ENCODE measurements at places on chromosomes 7 and 10.
A peak's percentile ranks its signal among the peaks of the same experiment; 100 is the strongest.

- no peak for DNase-seq
Observed at GRCh38 chr7:30633223-30633622, 38.5 kb downstream of the GARS1 start.

- DNase-seq: peak; percentile 15
Observed at GRCh38 chr10:78717200-78717599, 351.6 kb upstream of the ZMIZ1 start.

DNA sequence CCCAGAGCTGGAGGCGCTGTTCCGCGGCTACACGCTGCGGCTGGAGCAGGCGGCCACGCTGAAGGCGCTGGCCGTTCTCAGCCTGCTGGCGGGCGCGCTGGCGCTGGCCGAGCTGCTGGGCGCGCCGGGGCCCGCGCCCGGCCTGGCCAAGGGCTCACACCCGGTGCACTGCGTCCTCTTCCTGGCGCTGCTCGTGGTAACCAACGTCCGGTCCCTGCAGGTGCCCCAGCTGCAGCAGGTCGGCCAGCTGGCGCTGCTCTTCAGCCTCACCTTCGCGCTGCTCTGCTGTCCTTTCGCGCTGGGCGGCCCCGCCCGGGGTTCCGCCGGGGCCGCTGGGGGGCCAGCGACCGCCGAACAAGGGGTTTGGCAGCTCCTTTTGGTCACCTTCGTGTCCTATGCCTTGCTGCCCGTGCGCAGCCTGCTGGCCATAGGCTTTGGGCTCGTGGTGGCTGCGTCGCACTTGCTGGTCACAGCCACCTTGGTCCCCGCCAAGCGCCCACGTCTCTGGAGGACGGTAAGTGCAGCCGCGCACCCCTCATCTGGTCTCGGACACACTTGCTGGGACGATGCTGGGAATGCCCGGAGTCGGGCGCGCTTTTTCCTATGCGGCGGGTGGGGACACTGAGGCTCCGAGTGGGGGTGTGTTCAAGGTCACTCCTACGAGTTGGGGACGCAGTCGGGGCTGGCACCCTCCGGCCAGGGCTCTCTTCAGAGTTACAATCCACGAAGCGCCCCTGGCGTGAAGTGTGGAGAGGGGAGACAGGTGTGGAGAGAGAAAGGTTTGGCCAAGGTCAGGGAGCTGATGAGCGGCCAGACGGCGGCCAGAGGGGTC is 717 bp downstream of the ADCY1 start:
- peak; percentile 16 for DNase-seq

- no peak for DNase-seq
Observed at GRCh38 chr10:43336061-43336460, 35.4 kb upstream of the FXYD4 start.

DNA sequence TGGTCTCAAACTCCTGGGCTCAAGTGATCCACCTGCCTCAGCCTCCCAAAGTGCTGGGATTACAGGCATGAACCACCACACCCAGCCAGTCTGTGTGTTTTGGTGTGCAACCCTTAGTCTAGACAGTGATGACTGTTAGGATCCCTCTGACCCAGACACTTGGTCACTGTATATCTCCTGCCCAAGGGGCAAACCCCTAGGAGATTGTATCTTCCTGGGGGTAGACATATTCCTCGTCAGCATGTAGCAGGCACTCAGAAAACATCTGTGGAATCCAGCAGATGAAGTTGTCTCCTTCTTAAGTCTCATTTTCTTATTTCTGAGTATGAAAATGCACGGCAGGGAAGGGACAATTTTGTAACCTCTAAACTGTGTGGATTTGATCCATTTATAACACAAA is 292.5 kb downstream of the GFRA1 start:
- DNase-seq: no peak

DNA sequence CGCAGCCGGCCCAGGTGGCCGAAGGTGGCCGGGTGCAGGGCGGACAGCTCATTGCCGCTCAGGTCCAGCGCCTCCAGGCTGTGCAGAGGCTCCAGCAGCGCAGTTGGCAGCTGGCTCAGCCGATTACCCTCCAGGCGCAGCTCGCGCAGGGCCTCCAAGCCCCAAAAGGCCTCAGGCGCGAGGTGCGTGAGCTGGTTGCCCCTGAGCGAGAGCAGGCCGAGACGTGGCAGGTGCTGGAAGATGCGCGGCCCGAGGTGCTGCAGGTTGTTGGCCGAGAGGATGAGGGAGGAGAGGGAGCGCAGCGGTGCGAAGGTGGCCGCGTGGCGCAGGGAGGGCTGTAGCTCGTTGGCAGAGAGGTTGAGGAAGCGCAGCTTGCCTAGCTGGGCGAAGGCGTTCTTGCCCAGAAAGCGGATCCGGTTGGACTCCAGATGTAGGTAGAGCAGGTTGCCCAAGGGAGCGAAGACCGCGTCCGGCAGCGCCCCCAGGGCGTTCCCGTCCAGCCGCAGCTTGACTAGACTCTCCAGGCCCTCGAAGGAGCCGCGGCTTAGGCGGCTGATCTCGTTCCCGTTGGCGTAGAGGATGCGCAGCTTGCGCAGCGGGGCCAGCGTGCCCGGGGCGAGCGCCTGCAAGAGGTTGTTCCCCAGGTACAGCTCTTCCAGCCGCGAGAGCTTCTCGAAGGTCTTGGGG is 923 bp downstream of the TRIL start:
- DNase-seq: no peak

- DNase-seq: peak; percentile 41
Observed at GRCh38 chr7:108452707-108453106, 3.5 kb downstream of the NRCAM start.

DNA sequence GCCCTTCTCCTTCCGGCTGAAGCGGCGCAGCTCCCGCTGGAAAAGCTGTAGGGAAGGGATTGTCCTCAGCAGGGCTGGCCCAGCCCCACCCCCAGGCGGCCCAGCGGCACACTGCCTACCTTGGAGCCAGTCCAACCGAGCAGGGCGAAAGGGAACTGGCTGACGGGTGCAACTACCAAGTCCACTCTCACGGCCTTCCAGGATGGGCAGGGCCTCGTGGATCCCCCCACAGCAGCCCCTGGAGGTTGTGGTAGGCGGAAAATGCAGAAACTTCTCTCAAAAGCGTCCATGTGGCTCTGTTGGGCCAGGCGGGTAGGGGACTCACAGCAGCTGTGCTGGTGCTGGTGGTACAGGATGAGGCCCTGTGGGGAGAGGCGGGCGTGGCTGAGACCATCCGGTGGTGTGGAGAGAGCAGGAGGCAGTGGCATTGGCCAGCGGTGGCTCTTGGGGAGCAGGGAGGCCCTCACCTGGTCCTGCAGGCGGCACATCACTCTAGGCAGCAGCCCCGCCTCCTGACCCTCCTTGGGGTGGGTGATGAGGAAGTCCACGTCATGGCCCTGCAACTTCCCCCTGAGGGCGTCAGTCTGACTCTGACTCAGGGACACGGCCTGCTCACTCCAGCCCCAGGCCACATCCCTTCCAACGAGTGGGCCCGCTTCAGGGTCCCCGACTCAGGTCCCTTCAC is 8.4 kb upstream of the PGAM2 start:
- peak; percentile 76 for DNase-seq

DNA sequence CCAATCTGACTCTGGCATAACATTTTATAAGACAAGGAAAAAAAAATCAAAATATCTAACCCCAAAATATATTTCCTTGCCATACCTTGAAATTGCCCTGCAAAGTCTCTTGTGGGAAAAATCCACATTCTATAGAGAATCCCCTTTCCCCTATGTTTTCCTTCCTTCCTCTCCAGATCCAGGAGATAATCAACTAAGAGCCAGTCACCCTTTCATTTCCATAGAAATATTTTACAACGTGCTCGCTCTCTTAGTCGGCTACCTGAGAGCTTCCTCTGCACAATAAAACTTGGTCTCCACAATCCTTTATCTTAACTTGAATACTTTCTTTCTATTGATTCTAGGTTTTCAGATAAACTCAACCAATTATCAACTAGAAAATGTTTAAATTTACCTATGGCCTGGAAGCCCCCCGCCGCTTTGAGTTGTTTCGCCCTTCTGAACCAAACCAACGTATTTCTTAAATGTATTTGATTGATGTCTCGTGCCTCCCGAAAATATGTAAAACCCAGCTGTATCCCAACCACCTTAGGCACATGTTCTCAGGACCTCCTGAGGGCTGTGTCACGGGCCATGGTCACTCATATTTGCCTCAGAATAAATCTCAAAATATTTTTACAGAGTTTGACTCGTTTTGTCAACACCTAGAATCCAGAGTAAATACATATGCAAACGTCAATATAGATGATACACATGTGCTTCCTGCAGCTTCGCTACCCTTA is 869 bp downstream of the PSAP start:
- no peak for DNase-seq

GRCh38 chr10:24343686-24344085 is 134.7 kb downstream of the KIAA1217 start:
- no peak for DNase-seq

DNA sequence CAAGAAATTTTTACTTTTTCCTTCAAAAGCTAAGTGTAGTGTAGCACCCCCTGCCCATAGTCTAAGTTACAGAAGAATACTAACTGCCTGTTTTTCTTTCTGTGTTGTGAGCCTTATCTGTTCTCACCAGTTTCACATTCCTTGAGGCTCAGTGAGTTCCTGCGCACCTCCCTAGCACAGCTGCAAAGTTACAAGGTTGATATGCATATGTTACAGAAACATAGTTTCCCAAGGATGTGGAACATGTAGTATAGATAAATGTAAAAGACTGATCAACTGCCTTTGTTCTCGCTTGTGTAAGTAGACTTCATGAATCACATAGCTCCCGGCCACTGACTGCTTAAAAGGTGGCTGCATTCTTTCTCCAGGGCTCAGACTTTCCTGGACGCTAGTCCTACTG is 6.7 kb upstream of the ZNF33B start:
- peak; percentile 18 for DNase-seq

GRCh38 chr7:114691605-114692004 is 230.3 kb upstream of the MDFIC start:
- no peak for DNase-seq

GRCh38 chr10:64708884-64709681 is 1187.9 kb downstream of the REEP3 start:
- no peak for DNase-seq

- DNase-seq: no peak
Observed at GRCh38 chr10:450463-450862, 239.0 kb downstream of the DIP2C start.

DNA sequence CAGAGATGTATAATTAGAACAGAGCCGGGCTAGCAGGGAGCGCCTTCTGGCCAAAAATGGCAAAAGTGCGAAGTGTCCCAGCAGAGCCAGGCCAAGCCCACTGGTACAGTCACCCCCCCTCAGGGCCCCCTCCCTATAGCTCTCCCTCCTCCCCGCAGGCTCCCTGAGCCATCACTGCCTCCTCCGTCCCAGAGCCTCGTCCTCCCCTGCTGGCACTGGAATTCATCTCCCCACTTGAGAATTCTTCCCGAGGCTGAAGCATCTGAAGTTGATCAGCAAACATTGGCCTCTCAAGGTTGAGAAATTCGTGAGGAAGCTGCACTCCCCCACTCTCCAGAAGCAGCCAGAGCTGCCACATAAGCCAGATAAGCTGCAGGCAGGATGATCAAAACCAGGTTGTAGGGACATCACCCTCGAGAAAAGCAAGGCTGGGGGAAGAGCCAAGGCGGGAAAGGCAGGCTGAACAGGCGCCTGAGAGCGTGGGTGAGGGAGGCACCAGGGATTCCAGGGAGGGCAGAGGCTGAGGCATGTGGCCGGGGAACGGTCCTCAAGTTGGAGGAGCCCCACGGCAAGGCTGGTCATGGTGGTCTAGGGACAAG is 23.4 kb downstream of the CAMK2G start:
- DNase-seq: no peak

DNA sequence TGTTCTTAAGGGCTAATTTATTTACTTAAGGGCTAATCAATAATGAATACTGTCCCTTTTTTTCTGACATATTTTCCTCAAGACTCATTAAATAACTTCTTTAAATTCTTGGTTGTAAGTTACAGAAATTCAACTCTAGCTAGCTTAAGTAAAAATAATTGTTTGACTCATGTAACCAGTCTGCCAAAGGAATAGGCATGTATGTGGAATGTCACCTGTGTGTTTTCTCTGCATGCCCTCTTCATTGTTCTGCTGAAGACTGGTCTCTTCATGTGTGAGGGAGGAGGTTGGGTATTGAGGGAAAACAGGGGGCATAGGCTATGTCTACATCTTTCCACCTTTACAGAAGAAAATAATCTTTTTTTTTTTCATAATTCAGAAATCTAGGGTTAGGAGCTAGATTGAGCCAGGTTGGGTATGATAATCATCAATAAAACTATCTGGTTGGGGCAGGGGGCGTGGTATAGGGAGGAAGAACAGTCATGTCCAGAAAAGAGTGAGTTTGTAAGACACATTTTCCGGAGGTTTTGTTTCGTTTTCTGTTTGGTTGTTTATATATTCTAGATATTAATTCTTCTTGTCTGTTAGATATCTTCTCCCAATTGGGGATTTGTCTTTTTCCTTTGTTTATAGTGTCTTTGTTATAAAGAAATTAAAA is 37.9 kb downstream of the EXOC4 start:
- no peak for DNase-seq

DNA sequence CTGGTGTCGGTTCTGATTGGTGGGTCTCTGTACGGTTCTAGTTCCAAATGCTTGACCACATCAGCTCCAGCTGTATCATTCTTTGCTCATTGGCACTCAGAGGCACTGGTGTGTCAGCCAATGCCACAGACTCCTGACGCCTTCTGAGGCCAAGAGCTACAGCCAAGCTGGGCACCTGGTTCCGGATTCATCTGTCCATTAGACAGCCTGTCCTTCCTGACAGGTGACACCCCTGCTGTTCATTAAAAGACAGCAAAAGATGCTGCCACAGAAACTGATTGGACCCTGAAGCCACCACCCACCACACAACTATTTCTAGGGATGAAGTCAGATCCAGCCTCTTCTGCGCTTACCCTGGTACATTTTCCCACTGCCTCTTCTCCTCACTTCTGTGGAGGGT is 35.6 kb downstream of the COL13A1 start:
- DNase-seq: no peak

- DNase-seq: peak; percentile 65
Observed at GRCh38 chr7:108078211-108078673, 51.9 kb downstream of the LAMB4 start.

DNA sequence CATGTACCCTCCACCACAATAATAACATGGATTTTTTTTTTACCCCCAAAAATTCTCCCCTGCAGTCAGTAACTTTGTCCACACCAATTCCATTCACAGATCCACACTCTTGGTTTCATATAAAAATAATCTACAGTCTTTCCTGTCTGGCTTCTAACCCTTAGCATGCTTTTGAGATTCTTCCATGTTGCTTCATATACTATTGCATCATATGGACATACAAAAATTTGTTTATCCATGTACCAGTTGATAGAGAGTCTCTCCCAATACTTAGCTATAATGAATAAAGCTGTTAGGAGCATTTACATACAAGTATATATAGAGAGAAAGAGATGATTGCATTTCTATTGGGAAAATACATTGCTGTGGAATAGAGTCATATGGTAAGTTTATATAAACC is 575.0 kb downstream of the XPNPEP1 start:
- no peak for DNase-seq

GRCh38 chr7:64651203-64651602 is 14.7 kb upstream of the ZNF107 start:
- DNase-seq: peak; percentile 51

All from bronchial epithelial cell (primary cell).